Esophagus squamous epithelium (tissue), 5 donors: ENCODE measurements at places on chromosomes 2 and 18.

- no peak for DNase-seq
Measured at GRCh38 chr2:236899950-236900640, 185.6 kb upstream of the COPS8 start.

GRCh38 chr2:234821946-234822475 is 129.8 kb upstream of the SH3BP4 start:
- DNase-seq, result no peak

- DNase-seq, result no peak
Measured at GRCh38 chr2:16773080-16773713, 107.6 kb upstream of the CYRIA start.

DNA sequence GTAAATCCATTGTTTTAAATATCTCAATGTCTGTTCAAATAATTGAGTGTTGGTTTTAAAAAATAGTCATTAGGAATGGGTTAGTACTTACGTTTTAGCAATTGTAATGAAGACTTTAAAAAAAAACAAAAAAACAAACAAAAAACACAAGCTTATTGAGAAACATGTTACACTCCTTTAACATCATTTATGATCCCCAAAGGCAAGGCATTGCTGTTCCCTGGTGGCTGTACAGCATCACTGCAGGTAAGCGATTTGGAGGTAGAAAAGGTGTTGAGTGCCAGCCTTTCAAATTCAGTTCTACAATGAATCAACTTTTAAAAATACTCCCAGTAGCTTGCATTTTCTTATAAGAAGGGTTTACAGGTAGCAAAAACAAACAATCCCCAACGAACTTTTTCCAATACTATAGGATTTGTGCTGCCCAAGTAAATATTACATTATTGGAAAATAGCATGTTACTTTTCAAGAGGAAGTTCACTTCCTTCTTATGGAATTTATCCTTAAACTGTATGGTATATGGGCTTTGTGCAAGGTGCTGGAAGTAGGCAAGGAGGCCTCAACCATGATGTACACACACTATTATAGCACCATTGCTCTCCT is 27.5 kb downstream of the CNRIP1 start:
- no peak for DNase-seq

- DNase-seq, result no peak
Measured at GRCh38 chr2:139964721-139965440, 1184.7 kb upstream of the NXPH2 start.

- DNase-seq, result no peak
Measured at GRCh38 chr2:128632501-128632800, 313.8 kb upstream of the HS6ST1 start.

DNA sequence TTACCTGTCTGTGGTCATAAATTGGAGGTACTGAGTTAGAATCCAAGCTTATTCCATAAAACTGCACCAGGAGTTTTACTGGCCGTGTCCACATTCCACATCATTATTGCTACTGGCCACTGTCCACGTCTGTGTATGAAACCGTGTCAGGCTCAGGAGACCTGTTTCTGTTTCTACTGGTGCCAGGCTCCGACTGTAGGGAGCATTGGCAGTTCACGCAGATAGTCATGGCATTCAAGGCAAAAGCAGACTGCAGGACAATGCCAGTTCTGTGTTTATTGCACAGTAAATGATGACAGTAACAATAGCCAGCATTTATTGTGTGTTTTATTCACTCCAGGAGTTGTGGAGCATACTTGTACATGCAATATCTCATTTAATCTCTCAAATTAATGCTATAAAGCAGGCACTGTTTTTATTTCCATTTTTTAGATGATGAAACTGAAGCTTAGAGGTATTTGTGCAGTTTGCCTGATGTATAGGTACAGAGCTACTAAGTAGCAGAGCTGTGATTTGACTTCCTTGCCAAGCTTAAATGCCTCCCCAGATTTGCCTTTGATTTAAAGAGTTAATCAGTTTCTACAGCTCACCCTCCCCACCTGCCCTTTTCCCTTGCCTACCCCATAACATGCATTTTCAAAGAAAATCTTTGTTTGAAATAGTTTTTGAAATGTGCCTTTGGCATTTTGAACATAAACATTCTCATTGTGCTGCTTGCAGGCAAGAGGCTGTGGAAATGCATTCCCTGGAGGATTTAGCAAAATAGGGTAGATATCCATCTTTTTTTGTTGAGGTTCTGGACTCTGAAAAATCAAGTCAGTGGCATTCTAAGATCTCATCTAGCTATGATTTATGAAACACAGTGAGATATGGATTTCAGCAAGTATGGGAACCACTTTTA is 55.5 kb downstream of the MAP4K4 start:
- no peak for DNase-seq

DNA sequence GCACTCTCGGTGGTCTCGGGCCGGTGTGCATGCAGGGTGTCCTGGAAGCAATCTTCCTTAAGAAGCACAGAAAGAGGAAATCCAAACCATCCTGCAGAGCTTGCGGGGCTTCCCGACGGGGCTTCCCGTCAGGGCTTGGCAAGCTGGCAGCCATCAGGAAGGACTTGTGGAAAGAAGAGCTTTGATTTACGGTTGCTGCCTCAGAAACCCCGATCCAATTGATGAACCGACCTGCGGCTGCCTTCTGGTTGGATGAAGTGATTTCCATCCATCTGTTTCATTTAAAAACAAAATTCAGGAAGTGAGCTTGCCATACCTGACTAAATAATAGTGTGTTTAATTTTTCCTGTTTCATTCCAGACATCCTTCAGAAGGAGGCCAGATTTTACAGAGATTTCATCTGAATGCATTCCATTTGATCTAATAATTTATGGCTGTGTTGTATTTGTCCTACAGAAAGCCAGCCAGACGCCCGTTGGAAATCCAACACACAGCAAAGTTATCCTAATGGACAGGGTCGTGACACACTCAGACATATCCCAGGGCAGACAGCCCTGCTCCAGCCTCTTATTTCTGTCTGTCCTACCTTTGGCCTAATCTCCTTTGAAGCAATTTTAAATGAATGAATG is 141.3 kb downstream of the SEPTIN10 start:
- DNase-seq, result no peak

GRCh38 chr18:63892566-63892965 is 5.1 kb downstream of the SERPINB2 start:
- DNase-seq, result no peak

- no peak for DNase-seq
Measured at GRCh38 chr2:146527166-146527565, 1317.7 kb upstream of the ACVR2A start.

GRCh38 chr18:67568166-67568565 is 51.6 kb upstream of the DSEL start:
- DNase-seq, result no peak

- no peak for DNase-seq
Measured at GRCh38 chr18:76545433-76546087, 50.5 kb upstream of the ZNF516 start.

DNA sequence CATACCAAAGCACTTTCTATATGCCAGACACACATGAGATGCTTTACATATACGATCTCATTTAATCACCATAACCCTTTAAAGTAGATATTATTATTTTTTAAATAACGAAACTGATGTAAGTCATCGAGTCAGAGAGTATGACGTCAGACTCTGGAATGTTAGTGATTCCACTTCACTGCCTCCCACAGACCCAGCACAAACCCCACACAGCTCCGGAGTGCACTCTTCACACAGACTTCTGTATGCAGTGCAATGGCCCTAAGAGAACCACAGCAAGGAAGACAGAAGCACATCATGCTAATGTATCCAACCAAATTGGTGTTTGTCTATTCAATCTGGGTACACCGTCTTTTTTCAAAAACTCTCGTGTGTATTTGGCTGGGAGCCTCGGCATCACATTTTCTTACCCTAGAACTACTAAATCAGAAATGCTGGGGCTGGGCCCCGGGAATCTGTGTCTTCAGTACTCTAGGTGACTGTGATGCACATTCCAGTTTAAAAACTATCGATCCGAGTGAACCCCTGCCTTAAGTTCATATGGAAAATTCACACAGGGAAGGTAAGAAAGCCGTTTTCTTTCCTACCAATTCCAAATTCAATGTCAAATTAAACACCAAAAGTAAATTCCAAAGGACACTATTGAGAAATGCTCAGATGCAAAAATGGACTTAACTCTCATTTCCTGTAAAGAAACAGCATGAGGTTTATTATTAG is 117.7 kb upstream of the ACVR1C start:
- no peak for DNase-seq

DNA sequence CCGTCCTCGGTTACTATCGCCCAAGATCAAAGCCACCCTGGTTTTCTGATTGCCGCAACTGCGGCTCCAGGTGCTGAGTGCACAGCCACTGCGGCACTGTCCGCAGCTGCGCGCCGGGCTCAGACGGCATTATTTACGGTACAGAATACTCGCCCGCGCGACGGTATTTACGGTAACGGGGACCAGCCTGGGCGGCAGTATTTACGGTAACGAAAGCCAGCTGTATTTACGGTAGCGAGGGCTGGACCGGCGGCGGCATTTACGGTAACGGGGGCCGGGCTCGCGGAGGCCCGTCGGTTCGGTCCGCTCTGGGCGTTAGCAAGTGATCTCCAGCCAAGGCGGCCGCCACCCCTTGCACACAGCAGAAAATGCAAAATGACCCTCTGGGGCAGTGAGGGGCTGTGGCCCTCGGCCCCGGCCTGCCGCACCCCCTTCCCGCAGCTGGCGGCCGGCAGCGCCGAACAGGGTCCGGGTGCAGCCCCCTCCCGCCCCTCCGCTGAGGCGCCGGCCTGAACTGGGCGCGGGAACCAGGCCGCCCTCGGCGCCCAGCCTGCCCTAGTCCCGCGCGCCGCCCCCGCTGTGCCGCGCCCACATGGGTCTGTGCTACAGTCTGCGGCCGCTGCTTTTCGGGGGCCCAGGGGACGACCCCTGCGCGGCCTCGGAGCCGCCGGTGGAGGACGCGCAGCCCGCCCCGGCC is at the start of gene GNAL:
GNAL (plus strand) TSS at position 293 of the 697 bp plus-strand sequence; CDS start at position 593, 300 bp downstream.
- DNase-seq, result no peak

DNA sequence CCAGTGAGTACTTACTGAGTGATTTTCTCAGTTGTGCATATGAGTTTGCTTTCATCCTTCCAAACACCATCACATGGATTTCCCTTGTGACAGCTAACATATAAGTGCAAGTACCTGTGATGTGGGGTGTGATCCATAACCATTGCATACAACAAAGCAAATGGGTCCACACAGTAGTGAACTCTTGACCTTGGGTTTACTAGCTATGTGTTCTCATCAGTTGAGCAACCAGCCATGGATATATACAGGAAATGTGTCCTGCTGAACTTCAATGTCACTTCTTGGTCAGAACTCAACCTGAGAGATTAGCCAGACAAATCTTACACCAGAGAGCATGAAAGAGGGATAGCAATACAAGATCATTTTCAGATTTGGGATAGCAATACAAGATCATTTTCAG is 420.9 kb upstream of the KCNH7 start:
- no peak for DNase-seq

GRCh38 chr2:120599072-120599471 is 136.6 kb upstream of the GLI2 start:
- no peak for DNase-seq

DNA sequence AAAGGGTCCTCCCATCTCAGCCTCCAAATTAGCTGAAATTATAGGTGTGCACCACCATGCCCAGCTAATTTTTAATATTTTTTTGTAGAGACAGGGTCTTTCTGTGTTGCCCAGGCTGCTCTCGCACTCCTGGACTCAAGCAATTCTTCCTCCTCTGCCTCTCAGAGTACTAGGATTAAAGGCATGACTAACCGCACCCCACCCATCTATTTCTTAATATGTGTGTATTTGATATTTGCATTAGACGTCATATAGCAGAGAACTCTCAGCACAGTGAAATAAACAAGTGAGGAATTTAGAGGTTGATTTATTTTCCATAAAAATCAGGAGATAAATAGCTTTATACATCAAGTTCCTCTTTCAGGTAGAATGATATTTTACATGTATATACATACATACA is 213.5 kb downstream of the FSIP2 start:
- no peak for DNase-seq

GRCh38 chr2:36174920-36175319 is 180.7 kb upstream of the CRIM1 start:
- no peak for DNase-seq

GRCh38 chr2:173792741-173793140 is 172.4 kb downstream of the SP3 start:
- no peak for DNase-seq

- DNase-seq, result no peak
Measured at GRCh38 chr2:186559848-186560247, 30.0 kb upstream of the ITGAV start.

DNA sequence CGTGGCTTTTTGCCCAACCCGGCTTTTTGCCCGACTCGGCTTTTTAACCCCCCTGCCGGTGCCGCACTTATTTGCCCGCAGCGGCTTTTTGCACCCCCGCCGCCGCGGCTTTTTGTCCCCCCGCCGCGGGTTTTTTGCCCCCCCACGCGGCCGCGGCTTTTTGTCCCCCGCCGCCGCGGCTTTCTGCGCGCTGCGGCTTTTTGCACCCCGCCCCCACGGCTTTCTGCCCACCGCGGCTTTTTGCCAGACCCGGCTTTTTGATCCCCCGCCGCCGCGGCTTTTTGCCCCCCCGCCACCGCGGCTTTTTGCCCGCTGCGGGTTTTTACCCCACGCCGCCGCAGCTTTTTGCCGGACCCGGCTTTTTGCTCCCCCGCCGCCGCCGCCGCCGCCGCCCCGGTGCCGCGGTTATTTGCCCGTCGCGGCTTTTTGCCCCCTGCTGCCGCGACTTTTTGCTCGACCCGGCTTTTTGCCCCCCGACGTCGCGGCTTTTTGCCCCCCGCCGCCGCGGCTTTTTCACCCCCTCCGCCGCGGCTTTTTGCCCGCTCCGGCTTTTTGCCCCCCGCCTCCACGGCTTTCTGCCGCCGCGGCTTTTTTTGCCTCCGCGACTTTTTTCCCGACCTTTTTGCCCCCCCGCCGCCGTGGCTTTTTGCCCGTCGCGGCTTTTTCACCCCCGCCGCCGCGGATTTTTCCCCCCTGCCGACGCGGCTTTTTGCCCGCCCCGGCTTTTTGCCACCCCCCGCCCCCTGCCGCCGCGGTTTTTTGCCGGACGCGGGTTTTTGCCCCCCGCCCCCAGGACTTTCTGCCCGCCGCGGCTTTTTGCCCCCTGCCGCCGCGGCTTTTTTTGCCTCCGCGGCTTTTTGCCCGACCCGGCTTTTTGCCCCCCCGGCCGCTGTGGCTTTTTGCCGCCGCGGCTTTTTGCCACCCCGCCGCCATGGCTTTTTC is 2786.5 kb downstream of the RPIA start:
- no peak for DNase-seq

DNA sequence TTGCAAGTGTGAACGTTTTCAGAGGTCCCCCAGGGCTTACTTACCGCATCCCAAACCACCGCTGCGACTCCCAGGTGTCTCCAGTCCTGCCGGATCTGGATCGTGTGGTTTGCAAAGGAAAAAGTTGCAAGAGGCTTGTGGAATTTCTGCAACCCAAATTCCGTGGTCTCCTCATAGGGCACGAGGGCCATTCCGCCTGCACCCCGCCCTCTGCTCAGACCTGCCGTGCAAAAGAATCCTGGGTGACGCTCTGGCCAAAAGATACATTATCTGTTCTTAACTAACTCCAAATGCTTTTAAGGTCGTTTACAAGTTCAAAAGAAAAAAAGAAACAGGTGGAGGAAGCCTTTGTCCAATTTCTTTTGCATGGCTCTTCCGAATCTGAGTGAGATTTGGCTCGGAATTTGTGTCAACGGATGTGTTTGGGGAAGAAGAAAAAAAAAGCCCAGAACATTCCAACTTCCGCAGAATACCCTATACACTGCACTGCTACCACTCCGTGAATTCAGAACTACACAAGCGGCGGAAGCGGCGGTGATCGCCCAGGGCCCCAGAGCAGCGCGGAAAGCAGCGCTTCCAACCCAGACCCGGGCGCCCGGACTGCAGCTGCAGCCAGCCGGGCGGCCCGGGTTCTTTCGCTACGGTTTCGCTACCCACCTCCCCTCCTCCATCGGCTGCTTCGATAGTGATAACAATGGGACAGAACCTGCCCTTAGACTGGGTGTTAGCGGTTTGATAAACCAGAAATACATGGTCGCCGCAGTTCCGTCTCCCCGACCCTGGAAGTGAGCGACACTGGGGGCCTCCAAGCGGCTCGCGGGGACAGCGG is 795 bp downstream of the METTL21A start:
- DNase-seq, result no peak
